Cortex of kidney (tissue), 1 donor: ENCODE measurements at places on chromosomes 16 and 17.

- no peak for DNase-seq
Measured at GRCh38 chr16:88329726-88330700, 52.7 kb upstream of the ZNF469 start.

GRCh38 chr16:68190736-68191510, 45.0 kb downstream of the ESRP2 start:
- DNase-seq, result no peak

- DNase-seq, result no peak
Measured at GRCh38 chr17:77330602-77331081, 189.9 kb downstream of the SEC14L1 start.

DNA sequence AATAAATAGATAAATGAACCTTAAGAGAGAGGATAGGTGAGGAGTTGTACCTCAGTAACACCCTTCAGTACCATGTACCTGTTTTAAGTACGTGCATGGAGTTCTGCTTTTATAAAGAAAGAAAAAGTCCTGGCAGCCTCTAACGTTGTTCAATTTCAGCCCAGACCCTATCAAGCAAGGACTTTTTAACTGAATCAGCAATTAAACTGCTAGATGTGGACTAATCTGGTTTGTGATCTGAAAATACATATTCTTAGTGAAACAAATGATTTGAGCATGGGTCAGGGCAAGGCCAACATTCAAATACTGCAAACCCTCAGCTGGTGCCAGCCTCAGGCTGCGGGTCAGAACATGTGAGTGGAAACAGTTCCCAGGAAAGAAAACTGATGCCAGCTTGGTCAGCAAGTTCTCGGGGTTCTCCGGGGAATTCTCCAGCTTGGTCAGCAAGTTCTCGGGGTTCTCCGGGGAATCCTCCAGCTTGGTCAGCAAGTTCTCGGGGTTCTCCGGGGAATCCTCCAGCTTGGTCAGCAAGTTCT, 84.5 kb downstream of the MRM3 start:
- no peak for DNase-seq

DNA sequence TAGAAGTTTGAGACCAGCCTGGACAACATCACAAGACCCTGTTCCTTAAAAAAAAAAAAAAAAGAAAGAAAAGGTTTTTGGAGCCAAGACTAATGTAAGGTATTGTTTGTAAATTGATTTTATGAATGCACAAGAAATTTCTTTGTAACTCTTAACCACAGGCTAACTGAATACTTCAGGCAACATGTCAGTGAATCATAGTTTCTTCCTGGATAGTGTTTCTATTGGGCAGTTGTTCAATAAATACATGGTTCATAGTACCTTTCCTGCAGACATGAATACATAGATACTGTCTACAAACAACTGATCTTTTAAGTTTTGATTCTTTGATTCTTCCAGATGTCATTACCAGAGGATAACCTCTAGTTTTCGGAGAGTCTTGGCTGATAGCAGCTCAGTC, 11.6 kb downstream of the DDX42 start:
- no peak for DNase-seq

GRCh38 chr16:77049577-77049976, 141.4 kb upstream of the MON1B start:
- DNase-seq, result no peak

DNA sequence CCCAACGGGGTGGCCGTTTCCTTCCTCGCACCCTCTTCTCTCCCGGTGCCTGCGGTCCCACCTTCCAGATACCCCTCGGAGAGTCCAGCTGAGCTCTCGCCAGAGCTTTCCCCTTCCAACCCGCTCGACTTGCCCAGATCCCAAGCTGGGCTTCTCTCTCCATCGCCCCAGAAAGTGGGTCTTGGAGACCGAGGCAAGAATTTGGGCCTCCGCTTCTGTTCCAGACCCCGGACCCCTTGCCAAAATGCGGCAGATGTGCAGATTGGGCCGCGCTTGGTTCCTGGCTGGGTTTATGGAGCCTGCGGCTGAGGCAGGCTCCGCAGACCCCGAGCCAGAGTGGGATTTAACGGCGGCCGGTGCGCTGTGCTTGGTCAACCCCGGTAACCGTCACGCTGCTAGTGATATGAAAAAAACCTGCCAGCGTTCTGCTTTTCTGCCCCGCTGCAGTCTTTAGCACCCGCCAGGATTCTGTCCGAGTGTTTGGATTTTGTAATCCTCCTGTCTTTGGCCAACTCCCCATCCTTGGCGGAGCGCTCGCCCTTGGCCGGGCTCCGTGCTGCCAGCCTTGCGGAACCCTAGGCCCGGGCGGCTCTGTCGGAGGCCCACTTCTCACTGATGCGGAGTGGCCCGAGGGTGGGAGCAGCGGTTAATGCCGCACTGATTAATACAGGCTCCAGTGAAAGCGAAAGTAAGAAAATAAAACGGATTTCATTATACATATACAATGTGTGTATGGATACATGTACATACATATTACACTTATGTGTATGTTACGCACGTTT, 754 bp upstream of the SLFN11 start:
- DNase-seq, result no peak

GRCh38 chr16:3242709-3243108, 7.8 kb upstream of the ZNF200 start:
- DNase-seq, result no peak

GRCh38 chr16:21163576-21163975, 5.1 kb downstream of the LDAF1 start:
- no peak for DNase-seq

GRCh38 chr17:45256114-45256966, 5.6 kb downstream of the SPATA32 start:
- no peak for DNase-seq

- no peak for DNase-seq
Measured at GRCh38 chr17:73593249-73593965, 50.8 kb downstream of the SDK2 start.

GRCh38 chr16:88285514-88285822, 97.3 kb upstream of the ZNF469 start:
- DNase-seq, result no peak

- DNase-seq, result no peak
Measured at GRCh38 chr16:80114699-80115098, 426.1 kb upstream of the DYNLRB2 start.

DNA sequence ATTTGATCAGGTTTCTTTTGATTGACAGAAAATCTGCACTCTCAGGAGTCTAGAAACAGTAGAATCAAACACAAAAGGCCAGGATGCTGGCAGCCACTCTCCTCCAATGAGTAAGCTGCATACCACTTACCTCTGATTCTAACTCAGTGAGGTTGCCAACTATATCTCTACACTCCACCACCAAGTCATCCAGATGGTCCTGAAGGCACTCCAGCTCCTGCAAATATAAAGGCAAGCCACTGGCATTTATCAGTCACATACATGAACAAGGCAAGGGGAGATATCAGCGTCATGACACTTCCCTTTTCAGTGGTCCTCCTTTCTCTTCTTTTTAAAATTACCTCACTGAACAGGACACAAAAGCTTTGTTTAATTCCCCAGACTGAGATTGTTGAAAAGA, 53.1 kb upstream of the CLEC18B start:
- no peak for DNase-seq

DNA sequence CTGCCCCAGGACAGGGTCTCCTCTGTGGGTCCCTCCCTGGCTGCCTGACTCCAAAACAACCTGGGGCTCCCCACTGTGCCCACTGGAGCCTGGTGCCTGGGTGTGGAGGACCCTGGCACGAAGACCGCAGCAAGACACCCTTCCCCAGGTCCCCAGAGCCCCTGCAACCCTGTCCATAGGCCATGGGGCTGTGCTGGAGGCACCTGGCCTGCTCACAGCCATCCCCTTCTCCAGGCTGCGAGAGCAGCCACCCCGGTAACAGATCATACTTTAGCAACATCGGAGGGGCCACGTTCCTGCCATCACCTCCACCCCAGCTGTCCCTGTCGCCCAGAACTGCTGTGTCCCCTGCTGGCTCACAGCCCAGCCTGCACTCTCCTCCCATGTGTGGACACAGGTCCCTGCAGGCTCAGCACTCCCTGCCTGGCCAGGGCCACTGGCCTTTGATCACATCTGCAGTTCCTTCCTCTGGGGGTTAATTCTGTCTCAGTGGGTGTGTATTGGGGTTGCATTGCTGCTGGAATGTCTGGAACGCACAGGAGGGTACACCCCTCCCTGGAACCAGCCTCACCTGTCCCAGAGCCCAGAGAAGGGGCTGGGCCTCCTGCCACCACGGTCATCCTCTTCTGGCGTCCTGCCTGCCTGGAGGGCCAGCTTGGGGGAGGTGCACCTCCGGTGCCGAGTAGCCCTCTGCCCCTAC, 12.2 kb downstream of the PPL start:
- no peak for DNase-seq

DNA sequence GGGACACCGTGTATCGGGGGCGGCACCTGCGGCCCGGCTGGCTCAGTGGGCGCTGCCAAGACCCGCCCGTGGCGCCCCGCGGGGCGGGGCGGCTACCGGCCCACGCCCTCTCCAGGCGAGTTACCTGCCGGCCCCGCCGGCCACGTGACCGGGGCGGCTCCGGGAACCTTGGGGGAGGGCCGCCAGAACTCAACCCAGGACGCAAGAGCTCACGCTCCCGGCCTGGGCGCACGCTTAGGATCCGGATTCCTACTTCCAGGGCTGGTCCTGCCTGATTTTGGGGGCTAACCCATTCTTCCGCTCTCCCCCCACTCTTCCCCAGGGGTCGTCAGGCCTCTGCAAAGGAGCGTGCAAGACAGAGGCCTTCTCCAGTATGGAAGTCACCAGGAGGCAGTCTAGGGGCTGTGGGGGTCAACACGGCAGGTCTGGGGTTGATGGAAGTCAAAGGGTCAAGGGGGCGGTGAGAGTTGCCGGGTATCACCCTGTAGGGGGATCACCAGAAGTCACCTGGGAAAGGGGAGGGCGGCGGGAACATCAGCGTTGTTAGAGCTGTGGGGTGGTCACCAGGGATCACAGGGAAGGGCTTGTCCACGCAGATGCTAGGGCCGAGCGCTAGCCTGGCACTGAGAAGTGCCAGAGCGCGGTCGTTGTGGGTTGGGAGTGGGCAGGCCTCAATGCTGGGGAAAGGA, 354 bp upstream of the ESRP2 start:
- no peak for DNase-seq

DNA sequence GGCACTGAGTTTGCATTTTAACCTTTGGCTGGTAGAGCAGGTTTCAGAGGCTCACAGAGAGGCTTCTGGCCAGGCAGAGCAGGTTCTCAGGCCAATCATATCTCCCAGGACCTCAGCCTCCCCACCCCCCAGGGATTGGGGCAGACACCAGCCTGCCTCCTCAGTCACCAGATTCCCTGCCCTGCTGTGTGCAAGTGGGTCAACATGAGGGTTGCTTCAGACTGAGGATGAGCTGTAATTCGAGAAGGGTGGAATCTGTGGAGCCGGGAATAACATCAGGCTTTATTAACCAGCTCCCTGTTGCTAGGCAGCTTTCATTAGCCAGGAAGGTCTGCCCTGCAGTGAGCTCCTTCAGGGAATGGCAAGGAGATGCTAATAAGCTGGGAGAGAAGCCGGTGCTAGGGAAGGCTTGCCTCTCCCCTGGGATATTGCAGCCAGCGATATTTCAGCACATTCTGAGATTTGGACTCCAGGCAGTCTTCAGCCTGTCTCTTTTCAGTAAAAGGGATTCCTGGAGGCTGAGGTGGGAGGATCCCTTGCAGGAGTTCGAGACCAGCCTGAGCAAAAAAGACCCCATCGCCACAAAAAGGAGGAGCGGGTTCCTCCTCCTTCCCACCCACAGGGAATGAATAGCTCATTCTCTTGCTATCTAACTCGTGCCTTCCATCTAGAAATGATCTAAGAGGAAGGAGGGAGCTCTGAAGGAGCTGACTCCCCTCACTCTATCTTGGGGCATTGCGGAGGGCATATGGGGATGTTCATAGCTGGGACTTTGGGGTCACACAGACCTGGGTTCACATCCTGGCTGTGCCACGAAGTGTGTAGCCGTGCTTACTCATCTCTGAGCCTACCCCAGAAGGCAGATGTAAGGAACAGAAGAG, 10.7 kb downstream of the SGSM2 start:
- DNase-seq, result no peak

DNA sequence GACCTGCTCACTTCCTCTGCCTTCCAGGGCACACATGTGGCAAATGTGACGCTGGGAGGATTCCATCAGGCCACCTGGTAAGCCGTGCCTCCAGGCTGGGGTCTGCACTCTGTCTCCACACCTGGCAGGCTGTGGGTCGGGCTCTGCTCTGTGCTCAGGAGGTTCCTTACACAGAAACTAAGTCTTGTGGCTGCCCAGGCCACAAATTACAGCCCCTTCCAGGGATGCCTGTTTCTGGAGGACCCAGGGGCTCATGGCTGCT, 58.2 kb downstream of the RMI2 start:
- no peak for DNase-seq

DNA sequence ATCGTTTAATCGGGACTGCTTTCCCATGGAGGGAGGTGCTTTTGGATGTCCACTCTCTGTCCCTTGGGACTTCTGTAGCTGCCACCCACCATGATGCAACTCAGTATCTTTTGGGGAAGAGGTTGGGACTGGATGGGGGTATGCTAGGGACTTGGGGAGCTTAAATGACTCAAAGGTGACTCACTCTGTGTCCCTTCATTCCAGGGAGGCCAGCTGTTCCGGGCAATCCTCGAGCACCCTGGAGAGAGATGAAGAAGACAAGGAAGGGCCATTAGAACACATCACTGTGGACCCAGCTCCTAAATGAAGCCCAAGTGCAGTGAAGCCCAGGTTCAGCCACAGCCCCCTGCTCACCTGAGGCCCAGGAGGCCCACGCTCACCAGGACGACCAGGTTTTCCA, 4.6 kb downstream of the COL1A1 start:
- DNase-seq, result no peak
